ENCODE measurements at places on chromosomes 5 and 9.

DNA sequence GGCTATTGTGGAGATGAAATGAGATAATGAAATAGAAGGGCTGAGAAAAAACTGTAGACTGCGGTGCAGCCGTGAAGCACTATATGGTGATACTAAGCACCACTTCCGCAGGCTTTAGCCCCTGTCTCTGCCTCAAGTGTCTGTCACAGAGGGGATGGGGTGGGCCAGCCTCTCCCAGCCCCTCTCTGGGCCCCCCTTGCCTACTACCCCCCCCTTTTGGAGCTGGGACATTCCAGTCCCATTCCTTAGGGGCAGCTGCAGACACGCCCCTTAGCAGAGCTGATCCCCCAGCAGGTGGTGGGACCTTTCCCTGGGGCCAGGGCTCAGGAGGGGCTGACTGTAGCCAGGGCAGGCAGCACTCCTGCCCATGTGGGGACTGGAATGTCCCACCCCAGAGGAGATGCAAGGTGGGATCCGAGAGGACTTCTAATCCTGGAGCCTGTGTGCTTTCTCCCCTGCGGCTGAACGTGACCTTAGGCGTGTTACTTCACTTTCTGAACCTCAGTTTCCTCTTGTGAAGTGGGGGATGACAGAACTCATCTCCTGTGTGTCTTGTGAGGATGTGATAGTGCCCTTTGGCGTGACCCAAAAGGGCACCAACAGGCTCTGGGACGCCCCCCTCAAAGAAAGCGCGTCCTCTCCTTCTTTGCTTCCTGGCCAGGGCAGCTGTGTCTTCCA is 1.9 kb downstream of the N4BP3 start:
- DNase-seq = no peak

DNA sequence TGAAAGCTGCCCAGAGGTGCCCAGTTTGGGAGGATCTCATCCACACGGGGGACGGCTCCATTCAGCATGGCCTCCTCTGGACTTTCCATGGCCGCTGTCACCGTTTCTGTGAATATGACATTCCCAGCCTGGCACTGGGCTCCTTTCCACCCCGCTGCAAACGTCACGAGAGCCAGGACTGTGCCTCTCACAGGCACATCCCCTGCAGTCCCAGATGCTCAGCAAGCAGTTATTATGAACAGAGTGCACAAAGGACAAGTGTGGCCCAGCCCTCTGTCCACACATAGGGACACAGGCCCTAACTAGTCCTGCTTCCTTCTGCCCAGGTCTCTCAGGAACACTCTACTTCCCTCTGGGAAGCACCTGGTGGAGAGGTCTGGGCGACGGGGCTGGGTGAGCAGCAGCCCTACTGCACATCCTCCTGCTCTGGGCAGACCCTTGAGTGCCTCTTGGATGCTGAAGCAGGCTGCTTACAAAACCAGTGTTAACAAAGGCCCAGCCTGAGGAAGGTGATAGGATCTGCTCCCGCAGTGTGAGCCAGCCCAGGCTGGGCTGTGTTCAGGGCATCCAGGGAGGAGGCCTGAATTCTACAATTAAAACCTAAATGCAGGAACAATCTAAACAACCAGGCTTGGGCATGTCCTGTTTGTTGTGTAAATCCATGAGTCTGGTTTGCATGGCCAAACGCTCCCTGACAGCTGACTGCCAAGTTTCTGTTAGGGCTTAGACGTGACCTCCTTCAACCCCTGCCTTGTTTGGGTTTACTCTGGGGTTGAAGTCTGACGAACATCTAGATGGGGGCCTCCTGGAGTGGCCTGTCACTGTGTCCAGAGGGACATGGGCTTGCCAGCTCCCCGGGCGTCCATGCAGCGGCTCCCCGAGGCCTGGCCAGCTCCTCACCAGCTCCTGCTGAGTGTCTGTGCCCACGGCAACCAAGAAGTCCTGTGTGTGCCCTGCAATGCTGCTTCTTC is 269.8 kb downstream of the GADD45G start:
- DNase-seq = no peak

DNA sequence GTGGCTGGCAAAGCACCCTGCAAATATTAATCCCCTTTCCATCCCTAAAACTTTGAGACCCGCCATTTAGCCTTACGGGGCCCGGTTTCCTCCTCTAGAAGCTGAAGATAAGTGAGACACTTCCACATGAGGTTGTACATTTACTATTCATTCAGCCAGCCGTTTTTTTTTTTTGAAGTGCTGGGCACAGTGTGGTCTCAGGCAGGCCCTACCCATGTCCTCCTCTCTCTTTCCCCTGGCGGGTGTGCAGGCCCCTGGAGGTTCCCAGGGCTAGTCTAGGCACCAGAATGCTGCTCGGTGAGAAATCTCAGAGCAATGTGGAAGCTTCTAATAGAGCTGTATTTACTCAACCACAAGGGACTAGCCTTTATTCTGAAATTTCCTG is 107.4 kb upstream of the LARP1 start:
- DNase-seq = no peak

- no peak for DNase-seq
Observed at GRCh38 chr5:149724130-149724840, 5.8 kb upstream of the PPARGC1B start.

- DNase-seq = no peak
Observed at GRCh38 chr9:93365427-93366118, 85.9 kb upstream of the FAM120A start.

DNA sequence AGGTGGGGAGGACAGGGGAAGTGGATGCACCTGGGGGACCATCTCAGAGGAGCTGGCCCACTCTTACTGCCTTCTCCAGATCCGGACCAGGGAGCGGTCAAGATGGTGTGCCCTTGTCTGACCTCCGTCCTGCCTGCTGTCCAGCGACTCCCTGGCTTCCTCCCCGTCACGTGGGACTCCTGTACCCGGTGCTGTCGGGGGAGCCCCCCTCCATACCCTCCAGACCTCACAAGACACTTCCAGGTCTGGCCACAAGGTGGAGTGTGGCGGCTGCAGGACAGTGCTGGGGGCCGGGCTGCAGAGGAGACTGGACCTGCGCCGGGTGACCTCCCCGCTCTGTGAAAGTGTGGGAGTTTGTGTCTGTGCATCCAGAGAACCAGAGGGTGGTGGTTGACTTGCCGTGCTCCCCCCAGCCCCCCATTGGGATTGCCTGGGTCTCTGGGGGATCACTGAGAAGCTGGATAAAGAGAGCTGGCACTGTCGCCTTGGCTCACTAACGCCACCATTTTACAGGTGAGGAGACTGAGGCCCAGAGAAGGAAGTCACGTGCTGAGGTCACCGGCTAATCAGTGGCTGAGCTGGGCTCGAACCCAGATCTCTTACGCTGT is 1.9 kb upstream of the CRB2 start:
- DNase-seq = no peak

DNA sequence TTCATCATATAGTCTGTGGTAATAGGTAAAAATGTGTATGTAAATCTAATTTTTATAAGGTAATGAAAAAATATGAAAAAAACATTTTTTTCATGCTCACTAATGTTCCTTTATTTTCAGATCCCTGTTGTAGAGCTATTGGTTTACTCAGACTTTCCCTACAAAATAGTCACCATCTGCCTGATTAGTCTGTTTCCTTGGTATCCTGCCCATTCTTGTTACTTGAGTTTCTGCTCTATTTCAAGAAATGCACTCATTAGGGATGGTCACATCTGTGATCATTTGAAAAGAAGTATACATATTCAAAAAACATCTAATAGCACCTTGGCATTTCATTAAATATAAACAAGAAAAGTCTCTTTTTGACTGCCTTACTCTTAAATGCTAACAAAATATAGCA is 21.6 kb upstream of the RASA1 start:
- no peak for DNase-seq

DNA sequence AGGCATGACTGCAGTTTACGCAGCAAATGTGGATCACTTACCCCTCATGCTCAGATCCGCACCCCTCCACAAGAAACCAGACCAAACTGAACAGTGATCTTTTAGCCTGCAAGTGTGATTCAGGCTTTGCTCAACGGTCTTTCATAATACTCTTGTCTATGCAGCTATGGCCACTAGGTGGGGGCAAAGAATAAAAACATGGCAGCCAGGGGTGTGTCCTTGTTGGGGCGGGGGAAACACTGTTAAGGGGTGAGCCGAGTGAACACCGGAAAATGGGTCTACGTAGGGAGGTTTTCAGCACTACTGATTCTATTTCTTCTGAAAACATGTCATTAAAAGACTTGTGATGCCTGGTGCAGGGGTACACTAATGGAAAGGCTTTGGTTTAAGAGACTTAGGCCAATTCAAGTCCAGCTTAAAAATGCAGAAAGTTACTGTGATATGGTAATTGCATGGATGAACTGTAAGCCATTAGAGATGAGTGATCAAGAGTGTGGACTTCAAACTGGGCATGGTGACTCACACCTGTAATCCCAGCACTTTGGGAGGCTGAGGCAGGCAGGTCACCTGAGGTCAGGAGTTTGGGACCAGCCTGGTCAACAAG is 49.9 kb upstream of the GPR151 start:
- DNase-seq = peak; percentile 24
